ENCODE measurements at places on chromosomes 5 and 9.

DNA sequence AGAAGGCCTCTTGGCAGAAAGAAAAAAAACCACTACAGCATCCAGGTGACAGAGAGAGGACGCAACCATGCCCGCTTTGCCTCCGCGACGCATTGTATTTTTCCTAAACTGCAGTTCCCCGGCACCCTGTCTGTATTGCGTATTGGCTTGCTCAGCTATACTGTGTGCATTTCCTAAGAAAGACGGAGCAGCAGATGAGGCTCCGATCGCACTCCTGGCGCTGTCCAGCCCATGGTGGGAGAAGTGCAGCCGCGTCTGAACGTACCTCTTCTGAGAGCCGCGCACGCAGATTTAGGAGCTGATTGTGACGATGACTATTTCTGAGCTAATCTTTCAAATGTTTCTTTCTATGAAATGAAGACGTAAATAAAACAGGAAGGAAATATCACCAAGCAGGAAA lies 366.5 kb downstream of the IRX1 start:
- DNase-seq, result no peak

GRCh38 chr5:154189819-154190594 lies 526 bp upstream of the GALNT10 start:
- DNase-seq, result peak; percentile 88

- no peak for DNase-seq
Observed at GRCh38 chr5:117761186-117761585, 1186.6 kb upstream of the SEMA6A start.

- DNase-seq, result no peak
Observed at GRCh38 chr5:103089272-103089671, 30.7 kb downstream of the GIN1 start.

DNA sequence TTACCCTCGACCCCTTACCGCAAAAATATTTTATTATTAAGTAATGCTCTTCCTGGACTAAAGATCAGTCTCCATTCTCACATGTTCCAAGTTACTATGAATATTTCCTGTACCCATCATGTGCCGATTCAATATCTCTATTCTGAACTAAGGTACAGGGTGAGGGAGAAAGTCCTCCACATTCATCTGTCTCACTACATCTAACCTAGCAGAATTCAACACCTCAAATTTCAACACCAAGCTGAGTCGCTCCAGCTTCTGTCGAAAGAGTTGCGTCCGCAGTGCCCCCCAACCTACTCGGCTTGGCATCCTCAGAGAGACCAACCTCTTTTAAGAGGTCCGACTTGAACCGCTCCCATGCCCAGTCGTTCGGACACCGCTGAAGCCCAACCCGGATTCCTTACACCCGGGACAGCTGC lies 1.0 kb downstream of the CERT1 start:
- no peak for DNase-seq

DNA sequence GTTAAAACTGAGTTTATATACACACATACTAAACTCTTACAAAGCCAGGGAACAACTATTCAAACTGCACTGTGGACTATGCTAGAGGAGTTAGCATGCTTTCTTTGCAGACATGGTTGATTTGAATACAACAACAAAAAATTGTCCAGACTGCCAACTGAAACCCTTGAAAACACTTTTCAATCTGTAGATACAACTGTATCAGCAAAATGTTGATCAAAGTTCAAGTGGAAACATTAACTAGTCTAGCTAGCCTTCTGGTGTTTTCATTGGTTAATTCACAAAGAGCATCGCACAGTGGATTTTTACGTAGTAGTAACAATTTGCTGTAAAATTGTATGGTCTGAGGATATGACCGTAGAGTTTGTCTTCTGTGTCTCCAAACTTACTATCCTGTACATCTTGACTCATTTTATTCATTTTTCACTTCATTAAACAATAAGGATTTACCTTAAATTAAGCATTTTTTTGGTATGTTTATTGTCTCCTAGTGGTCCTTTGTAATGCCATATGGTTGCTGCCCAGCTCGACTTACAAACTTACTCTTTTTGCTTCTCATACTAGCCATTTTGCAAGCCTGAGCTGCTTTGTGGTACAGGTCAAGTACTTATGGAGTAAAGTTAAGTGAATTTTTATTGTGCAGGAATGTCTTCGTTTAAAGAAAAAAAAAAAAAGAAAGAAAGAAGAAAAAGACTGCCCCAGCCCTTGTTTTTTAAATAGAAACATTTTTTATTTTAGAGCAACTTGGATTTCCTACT lies 123.4 kb downstream of the ZCCHC7 start:
- DNase-seq, result no peak

DNA sequence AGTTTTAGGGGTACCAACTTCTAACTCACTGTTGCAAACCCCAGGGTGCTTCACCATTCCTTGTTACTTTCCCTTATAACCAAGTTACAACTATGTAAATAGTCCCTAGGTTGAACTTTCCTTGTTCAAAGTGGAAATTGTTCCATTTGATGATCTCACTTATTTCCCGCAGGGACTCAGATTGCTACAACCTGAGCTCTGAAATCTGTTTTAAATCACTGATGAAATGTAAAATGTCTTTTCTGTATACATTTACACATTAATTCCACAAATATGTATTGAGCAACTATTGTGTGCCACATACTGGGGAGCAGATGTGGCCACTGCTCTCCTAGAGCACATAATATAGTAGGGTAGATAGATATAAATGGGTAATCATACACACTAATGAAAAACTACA lies 69.1 kb upstream of the TARS1 start:
- no peak for DNase-seq

- no peak for DNase-seq
Observed at GRCh38 chr5:10304932-10305331, 2.8 kb downstream of the CMBL start.

GRCh38 chr5:54720341-54720740 lies 202.8 kb downstream of the SNX18 start:
- no peak for DNase-seq

DNA sequence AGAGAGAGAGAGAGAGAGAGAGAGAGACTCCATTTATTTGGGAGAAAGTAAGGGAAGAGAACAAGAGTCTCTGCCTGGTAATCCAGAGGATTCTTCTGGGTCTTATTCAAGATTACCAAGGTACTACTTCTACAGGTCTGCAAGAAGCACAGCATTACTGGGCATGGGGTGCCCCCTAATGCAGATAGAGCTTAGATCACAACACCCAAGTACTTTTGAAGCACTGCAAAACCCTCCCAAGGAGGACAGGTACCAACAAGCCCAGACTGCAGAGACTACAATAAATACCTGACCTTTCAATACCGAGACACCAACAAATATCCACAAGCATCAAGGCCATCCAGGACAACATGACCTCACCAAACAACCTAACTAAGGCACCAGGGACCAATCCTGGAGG lies 94.7 kb upstream of the PHF24 start:
- DNase-seq, result no peak

DNA sequence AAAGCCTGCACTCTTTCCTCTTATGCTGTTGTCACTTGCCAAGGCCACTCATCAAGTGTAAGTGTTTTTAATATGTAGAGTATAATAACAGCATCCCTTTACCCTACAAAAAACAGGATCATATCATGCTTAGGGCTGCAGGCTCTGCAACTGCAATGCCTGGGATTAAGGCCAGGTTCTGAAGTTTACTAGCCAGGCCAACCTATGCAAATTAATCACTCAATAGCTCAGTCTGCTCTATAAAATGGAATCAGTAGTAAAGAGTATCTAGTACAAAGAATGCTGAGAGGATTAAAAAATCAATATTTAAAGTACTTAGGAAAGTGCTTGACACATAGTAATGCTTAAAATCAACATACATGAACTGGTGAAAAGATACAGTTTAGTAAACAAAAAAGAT lies 253.3 kb downstream of the EDIL3 start:
- DNase-seq, result no peak

Measured in CD4-positive, alpha-beta T cell treated with Interleukin-10 for 1 hour (primary cell).